ENCODE measurements at places on chromosomes 12 and 14.

GRCh38 chr12:50650285-50650684 lies 113.6 kb upstream of the ATF1 start:
- no peak for DNase-seq

GRCh38 chr14:31752867-31753661 lies 191.9 kb downstream of the NUBPL start:
- no peak for DNase-seq

GRCh38 chr14:59848671-59849070 lies 21.9 kb downstream of the RTN1 start:
- no peak for DNase-seq

GRCh38 chr14:76867516-76868453 lies 41.6 kb downstream of the LRRC74A start:
- no peak for DNase-seq

DNA sequence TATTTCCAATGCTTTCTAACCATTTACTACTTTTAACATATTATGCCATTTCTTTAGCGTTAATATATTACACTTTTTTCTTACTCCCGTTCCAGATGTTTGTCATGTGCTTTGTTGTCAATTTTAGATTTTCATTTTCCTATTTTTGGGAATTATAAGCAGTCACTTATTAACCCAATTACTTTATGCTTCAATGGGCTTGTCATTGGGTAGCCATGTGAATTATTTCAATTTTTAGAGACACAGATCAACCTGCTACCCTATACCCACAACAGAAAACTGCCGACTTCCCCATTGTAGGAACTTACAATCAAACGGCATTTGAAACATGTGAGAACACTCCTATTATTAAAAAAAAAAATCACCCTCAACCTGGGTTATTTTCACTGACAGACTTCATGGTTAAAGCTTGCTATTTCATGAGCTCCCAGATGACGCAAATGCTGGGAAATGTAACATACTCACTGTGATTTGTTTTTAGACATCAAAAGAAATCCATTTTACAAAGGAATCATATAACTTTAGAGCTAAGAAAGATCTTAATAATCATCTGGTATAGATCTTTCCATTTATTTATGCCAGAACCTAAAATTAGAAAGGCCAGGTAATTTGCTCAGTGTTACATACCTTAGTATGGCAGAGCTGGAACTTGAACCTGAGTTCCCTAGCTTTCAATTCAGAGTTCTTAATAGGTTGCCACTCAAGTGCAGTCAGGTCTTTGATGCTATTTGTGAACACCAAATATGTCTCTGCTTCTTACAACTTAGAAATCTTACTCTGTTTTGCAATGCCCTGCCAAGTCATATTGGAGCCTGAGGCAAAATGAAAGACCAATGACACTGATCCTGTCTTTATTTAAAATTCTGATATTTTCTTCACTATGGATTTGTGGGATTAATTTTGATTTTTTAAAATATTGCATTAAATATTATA lies 340.4 kb downstream of the RAD51B start:
- no peak for DNase-seq

GRCh38 chr12:75446857-75447256 lies 33.7 kb upstream of the GLIPR1 start:
- no peak for DNase-seq

Measured in T-helper 1 cell (primary cell).